ENCODE measurements at places on chromosomes 2 and 18. TPM values are rescaled to one million over a fixed set of nuclear protein-coding genes. Genes with fewer than 3 reads are reported as not detected.

GPR155 gene
- 2.9 TPM for total RNA-seq

ERLEC1 gene
- total RNA-seq = 103 TPM

CCDC68 gene
- 0.29 TPM for total RNA-seq

OTOS gene
- total RNA-seq = not detected

DNA sequence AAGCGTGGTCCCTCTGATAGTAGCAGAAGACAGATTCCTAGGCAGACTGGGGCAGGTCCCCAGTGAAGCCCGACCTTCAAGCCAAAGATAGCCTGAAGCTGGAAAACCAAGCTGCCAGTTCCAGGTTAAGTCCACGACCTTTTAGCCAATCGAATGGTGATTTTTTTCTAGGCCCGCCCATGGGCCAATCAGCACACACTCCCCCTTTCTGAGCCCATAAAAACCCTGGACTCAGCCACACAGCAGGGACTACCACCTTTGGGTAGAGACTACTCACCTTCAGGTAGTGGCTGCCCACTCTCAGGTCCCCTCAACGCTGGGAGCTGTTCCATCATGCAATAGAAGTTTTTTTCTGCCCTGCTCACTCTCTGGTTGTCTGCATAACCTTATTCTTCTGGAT, 14.5 kb upstream of the ADI1 start:
- no peak for DNase-seq

- DNase-seq = peak; percentile 61
These were observed 236.8 kb downstream of the SEPTIN10 start for GRCh38 chr2:109376796-109377495.

GRCh38 chr2:230335461-230335863, 8.5 kb downstream of the SP140L start:
- peak; percentile 30 for DNase-seq

DNA sequence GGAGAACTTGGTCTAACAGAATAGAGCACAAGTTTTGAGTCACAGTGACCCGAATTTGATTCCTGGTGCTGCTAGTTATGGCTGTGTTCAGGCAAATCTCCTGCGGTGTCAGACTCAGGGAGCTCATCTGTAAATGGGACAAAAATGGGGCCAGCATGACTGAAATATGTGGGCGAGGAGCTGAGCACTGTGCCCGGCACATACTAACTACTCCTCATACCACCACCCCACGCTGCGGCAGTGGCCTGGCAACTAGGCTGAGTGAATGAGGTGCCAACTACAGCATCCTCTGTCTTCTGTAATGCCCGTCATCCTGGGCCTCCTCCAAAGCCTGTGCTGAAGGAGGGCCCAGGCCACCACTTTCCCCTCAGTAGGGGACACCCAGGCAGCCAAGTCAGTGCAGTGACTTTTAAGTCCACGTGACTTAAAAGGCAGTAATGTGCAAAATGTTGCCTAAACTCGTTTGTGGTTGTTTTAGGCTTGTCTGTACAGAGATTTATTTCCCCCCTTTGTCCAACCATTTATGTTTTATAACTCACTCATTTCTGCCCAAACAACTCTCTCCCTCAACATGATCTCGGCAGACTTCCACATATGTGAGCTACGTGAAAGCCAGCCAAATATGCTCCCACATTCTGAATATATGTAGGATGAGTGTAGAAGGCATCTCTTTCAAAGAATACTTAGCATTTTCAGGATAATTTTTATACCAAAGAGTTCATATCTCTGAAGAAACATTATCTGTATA, 773.7 kb downstream of the TSN start:
- DNase-seq = no peak

DNA sequence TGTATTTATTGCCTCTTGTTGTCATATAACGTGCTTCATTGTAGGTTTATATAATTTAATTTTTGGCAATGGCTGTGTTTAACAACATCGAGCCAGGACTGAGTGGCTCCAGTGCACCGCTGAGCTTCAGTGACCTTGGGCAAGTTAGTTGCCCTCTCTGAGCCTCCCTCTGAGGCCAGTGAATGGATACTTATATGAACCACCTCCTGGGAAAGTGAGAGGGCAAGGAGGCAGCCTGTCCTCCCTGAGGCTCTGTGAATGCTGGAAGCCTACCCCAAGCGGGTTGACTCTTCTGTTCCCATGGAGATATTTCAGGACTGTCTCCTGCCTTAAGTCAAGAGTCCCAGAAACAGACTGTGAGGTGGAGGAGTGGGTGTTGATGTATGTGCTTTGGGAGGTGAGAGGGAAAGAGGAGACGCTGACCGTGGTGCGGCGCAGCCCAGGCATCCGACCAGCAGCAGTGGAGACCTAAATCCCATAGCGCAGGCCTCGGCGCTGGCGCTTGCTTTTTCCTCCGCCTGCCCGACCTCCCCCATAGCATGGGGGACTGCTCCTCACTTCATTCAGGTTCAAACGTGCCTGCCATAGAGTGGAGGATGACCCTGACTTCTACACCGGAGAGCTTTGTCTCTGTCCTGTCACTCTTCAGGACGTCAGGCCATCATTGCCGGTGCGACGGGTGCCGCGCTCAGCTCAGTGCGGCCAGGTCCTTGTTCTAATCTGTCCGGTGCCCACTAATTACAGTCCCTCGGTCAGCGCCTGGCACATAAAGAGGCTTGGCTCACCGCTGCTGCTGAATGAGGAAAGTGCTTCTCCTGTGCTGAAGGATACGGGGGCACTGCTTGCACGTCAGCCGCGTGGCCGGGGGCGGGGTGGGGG, 167.3 kb upstream of the HS6ST1 start:
- no peak for DNase-seq

- no peak for DNase-seq
These were observed 92.7 kb downstream of the ZNF516 start for GRCh38 chr18:76402026-76402990.

- no peak for DNase-seq
These were observed 213.3 kb downstream of the MBD5 start for GRCh38 chr2:148234143-148234542.

All from RPMI7951 (cell line).